ENCODE measurements at places on chromosomes 13 and 19. TPM values are rescaled to one million over a fixed set of nuclear protein-coding genes. Genes with fewer than 3 reads are reported as not detected.

DNA sequence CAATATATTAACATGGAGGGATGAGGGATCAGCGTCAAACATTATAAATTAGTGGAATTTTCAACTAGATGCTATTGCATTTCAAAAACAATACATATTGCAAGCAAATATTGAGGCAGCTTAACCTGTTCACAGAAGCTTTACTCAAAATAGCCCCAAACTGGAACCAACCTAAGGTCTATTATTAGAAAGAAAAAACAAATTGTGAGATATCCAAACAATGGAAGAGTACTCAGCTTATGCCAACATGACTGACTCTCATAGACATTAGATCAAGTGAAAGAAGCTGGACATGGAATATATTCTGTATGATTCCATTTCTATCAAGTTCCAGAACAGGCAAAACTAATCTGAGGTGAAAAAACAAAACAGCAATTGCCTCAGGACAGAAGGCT is 27.6 kb upstream of the NEK3 start:
- DNase-seq, result no peak

DNA sequence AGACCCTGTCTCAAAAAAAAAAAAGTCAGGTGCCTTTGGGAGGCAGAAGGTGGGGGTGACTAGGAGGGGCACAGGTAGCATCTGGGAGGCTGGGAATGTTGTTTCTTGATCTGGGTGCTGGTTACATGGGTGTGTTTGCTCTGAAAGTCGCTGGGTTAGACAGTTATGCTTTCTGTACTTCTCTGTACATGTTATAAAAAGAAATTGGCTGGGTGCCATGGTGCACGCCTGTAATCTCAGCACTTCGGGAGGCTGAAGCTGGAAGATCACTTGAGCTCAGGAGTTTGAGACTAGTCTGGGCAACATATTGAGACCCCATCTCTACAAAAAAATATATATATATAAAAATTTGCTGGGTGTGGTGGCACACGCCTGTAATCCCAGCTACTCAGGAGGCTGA is 15.1 kb downstream of the NOSIP start:
- DNase-seq, result no peak

DNA sequence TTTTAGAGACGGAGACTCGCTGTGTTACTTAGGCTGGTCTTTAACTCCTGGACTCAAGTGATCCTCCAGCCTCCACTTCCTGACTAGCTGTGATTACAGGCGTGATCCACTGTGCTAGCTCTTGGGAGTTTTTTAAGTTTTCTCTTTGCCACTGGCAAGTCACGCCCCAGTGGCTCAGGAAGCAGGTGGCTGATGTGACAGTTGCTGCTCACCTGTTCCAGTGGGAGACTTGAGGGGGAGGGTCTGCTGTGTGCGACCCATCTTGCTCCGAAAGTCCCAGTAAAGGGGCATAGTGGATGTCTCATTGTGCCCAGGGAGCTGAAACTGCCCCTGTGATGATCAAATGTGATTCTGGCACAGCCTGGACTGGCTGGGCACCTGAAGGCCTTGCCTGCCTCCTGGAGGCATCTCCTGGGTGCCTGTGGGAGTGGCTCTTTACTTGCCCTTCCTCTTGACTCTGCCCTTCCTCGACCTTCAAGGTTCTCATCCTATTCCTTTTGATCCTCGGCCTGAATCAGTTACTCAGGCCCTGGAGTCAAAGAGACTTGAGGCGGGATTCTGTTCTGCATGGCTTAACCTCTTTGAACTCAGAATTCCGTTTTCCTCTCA is 7.8 kb downstream of the SMARCA4 start:
- DNase-seq, result no peak

DNA sequence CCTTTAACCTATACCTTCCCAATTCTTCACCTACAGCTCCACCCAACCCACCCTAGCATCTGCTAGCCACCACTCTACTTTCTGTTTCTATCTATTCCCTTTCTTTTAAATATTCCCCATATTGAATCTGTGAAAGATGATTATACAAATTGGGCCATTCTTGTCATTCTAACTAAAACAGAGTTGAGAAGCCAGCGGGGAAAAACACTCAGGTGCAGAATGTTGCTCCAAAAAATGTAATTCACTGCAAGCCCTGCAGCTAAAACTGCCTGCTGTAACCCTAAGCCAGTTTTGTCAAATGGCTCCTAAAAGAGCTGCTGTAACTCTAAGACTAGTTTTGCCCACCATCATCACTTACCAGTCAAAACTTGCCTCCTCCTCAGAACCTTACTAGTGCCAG is 1468.6 kb upstream of the MIR17HG start:
- no peak for DNase-seq

The LGI4 gene
- total RNA-seq, result 8.4 TPM

Data from left ventricle myocardium inferior (tissue), 1 donor.